Erythroblast (primary cell): ENCODE measurements at places on chromosomes 11 and 22.
A peak's percentile ranks its signal among the peaks of the same experiment; 100 is the strongest.

DNA sequence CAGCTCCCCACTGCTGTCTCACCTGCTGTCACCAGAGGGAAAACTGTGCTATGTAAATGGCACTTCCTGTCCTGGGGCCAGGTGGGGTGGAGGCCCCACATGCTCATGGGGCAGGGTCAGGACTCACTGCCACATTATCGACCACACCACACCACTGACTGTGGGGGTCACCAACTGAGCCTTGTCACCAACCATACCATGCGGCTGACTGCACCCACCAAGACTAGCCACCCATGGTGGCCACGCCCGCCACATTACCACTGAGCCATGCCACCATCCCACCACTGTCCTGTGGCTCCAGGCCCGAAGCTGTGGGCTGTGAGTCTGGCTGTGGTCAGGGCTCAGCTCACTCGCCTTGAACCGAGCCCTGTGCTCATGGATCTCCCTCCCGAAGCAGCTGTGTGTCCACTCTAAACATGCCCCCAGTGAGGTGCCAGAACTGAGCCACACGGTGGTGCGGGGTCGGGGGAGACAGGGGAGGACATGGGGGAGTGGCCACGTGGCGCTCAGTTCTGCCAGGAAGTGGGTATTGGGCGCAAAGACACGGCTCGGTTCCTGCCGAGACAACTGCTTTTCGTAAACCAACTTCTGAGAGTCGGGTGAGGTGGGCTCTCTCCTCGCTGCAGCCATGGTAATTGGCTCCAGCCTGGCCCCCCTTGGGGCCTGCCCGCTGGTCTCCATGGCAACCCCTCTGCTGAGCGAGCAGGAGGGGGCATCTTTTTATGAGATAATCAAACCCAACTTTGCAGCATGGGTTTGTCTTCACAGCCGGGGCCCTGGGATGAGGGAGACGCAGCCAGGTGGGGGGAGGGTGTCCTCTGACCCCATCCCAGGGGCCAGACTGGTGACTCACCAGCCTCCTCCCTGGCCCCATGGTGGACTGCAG is 23.2 kb downstream of the RTN4R start:
- no peak for DNase-seq

GRCh38 chr11:2272228-2272945 is 2.0 kb upstream of the ASCL2 start:
- no peak for DNase-seq

- DNase-seq: no peak
Observed at GRCh38 chr11:33182246-33182878, 21.1 kb upstream of the CSTF3 start.

DNA sequence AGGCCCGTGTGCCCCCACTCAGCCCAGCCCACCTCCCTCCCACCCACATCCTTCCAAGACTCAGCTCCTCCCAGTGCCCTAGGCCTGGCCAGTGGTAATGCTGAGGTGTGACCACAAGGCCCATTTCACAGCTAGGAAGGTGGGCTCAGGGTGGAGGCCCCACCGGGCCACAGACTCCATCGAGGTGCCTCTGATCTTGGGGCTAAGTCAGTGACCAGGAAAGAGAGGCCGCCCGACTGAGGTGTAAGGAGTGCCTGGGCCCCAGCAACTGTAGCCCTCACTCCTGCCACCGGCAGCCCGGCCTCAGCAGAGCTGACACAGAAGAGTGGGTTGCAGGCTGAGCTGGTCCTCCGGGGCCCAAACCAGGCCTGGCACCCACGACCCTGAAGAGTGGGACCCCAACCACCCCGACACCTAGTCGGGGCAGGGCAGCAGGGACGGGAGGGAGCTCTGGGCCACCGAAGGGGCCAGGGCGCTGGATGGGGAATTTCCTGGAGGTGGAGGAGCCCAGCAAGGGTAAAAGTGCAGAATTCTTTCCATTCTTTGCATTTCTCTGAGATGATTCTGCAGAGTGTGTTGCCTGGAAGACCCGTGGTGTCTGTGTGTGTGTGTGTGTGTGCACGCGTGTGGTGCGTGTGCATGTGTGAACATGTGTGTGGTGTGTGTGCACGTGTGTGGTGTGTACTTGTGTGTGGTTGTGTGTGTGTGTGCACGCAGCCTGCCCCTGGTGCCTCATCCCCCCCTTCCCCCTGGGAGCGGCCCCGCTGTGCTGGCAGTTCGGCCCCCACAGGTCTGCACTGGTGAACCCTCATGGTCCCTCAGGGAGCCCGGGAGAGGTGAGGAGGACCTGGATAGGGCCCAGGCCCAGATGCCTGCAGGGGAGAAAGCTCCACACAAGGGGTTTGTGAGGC is 8.3 kb upstream of the PIM3 start:
- no peak for DNase-seq

- peak; percentile 77 for DNase-seq
Observed at GRCh38 chr11:117144477-117145392, 648 bp downstream of the PAFAH1B2 start.

DNA sequence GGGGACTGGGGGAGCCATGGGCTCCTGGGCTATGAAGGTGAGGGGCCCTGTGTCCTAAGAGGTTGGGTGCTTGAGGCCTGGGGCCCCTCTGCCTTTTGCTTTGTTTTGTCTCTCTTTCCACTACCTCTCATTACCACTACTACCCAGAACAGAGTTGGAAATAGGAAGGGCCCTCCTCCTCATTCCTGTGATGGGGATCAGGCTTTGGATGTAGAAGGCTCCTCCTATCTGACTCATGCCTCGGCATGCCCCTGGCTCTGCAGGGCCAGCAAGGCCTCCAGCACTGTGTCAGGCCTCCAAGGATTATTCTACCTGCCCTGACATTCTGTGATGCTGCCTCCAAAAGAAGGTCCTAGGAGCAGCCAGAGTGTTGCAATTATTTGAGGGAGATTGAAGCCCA is 766 bp downstream of the IZUMO1R start:
- no peak for DNase-seq

DNA sequence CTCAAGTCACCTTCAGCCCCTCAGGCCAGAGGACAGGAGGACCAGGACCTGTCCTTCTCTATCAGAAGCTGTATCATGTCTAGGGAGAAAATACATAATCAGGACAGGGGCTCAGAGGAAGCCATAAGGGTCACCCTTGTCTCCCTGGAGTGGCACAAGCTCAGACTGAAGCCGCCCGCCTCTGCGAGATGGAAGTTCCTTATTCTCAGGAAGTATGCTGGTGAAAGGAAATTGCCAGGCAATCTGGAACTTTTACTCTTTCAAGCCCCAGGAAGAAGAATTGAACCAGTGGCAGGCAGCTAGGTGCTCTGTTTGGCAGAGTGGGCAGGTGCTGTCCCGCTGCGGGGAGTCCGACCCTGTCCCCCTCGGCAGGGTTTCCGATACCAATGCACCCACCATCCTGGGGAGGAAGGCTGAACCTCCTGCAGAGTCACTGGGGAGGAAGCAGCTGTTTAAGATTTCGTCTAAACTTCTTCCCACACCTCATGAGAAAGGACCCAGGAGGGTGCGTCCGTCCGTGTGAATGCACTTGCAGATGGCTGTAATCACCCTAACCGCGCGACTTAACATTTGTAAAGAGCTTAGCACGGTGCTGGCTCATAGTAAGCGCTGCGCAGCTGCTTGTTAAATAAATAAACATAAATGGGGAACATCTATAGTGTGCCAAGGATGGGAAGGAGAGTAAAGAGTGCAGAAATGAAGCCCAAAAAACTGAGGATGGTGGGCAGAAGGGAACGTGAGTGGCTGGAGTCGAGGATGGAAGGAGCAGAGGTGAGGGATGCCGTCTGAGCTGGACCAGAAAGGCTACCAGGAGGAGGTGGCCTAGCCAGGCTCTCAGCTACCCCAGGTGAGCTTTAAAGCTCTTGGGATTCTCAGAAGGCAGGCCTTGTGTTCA is 5.0 kb upstream of the ANO1 start:
- DNase-seq: no peak

GRCh38 chr11:83835423-83835822 is 549.3 kb upstream of the CCDC90B start:
- no peak for DNase-seq

DNA sequence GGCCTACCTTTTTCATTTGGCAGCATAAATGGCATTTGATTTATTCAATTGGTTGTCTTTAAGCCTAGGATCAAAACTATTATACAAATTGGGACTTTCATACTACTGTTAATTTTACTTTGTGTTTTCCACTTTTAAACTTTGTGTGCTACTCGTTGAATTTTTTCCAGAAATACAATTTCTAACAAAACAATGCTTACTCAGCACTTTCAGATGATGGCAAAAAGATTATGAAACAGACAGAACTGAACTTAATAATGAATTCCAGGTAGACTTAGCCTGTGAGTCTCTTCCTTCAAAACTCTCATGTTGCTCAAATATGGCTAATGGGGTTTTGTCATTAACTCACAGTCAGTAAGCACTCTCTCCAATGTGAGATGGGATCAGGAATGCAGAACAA is 26.3 kb downstream of the OR5T2 start:
- DNase-seq: no peak

DNA sequence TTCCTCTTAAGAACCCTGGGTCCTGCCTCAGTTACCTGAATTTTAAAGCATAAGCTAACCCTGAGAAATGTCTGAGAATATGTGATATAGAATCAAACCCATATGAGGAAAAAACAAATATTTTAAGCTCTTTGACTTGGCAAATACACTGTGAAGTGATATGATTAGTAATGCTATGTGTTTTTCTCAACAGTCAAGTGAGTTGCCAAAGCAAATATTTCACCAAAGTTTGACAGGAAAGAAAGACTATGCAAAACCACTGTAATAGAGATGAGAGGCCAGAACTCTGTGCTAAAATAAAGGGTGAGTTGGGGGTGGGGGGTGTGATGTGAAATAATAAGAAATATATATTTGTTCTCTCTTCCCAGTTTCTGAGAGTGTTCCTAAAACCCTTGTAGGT is 613.5 kb upstream of the CCDC179 start:
- DNase-seq: no peak

DNA sequence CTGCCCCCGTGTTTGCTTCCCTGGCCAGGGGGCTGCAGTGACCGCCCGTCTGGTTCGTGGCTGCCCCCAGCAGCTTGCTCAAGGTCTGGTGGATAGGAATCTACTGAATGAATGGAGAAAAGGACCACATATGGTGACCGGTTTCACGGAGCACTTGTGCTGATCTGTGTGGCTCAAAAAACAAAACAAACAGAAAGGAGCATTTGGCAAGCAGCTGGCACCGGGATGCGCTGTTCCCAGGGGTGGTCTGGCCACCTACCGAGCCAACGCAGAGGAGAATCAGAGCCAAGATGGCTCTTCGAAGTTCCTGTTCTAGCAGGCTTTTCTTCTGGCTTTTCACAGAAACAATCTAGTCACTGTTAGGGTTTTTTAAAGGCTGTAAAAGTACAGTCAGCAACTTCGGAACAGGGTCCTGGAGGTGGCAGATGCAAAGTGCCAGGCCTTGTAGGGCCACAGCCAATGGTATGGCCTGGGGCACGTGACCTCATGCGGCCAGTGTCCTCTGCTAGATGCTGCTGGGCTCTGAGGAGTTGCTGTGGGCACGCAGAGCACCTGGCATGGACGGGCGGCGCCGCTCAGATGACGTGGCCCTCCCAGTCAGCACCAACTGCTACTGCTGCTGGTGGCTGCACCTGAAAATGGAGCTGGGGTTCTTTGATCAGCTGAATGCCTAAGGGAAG is 27.3 kb upstream of the PACSIN2 start:
- DNase-seq: no peak

DNA sequence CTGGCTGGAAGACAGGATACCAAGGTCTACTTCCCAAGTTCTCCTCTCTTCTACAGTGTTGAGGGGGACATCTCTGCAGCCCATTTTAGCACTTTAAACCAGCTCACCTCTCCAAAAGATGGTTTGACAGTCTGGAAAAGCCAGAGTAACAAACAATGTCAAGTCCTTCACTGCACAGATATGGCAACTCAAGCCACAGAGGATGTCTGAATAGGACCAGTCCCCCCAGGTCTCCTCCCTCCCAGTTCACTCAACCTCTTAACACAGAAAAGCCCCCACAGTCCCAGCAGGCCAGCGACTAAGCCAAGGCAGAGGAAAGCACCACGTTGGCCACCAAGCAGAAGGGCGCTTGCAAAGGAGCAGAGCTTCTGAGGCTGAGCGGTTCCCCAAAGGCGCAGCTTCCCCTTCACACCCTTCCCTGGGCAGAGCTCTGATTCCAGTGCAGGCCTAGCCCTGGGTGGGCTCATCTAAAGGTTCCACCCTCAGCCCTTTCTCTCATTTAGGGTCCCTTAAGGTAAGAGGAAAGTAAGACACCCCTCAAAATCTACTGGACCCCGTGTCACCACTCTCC is 62.7 kb downstream of the PAK1 start:
- peak; percentile 61 for DNase-seq

- DNase-seq: no peak
Observed at GRCh38 chr22:48889209-48889830, 938.4 kb downstream of the BRD1 start.

DNA sequence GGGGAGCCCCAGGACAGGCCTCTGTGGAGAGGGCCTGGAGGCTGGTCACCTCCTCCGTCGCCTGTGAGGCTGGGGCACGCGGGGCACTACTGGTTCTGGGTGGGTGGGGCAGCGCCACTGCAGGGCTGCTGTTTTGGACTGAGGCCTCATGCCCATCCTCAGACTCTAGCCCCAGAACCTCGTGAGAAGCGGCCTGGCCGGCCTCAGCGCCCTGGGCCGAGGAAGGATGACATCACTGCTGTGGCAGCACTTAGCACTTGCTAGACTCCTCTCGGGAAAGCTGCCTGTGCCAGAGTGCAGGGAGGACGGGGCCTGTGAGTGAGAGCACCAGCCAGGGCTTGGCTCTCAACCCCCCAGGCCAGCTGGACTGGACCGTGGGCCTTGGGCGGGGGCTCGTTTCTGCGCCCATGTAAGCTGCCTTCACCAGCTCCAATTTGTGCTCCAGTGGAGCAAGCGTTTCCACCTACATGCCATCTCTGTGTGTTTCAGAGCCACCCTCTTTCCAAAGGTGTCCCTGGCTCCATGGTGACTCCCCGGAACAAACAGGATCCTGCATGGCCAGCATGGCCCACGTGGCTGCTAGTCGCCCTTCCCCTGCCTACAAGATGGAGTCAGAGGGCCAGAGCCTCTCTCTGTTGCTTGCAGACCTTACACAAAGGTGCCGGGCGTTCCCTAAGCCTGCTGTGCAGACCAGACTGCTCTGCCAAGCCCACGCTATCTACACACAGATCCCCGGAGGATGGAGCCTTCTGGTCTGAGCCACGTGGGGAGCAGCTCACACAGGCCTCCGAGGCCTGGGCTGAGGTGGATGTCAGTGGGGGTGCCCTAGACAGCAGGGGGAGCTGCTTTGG is 102.9 kb downstream of the CTTN start:
- no peak for DNase-seq

- DNase-seq: no peak
Observed at GRCh38 chr11:7413961-7414915, 71.1 kb upstream of the OLFML1 start.

GRCh38 chr11:2094354-2095197 is 44.6 kb downstream of the IGF2 start:
- no peak for DNase-seq
